AML-193 (cell line): ENCODE measurements at places on chromosomes 3 and 15.
A peak's percentile ranks its signal among the peaks of the same experiment; 100 is the strongest.

DNA sequence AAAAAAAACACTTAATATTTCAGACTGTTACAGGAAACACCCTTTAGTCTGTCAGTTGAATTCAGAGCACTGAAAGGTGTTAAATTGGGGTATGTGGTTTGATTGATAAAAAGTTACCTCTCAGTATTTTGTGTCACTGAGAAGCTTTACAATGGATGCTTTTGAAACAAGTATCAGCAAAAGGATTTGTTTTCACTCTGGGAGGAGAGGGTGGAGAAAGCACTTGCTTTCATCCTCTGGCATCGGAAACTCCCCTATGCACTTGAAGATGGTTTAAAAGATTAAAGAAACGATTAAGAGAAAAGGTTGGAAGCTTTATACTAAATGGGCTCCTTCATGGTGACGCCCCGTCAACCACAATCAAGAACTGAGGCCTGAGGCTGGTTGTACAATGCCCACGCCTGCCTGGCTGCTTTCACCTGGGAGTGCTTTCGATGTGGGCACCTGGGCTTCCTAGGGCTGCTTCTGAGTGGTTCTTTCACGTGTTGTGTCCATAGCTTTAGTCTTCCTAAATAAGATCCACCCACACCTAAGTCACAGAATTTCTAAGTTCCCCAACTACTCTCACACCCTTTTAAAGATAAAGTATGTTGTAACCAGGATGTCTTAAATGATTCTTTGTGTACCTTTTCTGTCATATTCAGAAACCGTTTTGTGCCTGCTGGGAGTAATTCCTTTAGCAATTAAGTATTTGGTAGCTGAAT, 17.9 kb downstream of the TMEM43 start:
- no peak for DNase-seq

DNA sequence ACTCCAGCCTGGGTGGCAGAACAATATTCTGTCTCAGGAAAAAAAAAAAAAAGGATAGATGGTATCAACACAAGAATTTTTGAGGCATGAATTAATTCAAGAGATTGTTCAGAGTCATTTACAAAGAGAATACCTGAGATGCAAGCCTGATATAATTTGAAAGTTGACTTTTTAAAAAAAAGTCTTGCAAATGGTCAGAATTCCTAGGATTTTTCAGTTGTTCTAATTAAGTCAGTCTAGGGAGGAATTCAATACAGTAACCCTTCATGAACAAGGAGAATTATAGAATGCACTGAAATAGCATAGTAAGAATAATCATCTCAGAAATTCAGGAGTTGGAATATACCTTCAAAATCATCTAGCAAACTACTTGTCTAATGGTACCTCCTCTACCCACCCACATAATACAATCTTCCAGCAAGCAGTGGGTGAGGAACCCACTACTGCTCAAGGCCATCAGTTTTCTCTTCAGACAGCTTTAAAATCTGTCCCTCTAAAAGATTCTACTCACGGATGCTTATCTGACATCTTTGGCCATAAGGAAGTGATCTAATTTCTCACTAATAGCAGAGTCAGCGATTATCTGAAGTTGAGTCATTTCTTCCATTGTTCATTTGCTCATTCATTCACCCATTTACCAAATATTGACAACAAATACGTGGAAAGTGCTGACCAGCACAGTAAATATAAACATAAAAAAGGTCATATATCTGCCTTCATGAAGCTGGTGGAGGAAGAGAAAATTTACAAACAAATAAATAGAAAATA, 159.6 kb downstream of the GREM1 start:
- no peak for DNase-seq

GRCh38 chr3:43852066-43852465, 161.3 kb downstream of the ABHD5 start:
- DNase-seq, result no peak

DNA sequence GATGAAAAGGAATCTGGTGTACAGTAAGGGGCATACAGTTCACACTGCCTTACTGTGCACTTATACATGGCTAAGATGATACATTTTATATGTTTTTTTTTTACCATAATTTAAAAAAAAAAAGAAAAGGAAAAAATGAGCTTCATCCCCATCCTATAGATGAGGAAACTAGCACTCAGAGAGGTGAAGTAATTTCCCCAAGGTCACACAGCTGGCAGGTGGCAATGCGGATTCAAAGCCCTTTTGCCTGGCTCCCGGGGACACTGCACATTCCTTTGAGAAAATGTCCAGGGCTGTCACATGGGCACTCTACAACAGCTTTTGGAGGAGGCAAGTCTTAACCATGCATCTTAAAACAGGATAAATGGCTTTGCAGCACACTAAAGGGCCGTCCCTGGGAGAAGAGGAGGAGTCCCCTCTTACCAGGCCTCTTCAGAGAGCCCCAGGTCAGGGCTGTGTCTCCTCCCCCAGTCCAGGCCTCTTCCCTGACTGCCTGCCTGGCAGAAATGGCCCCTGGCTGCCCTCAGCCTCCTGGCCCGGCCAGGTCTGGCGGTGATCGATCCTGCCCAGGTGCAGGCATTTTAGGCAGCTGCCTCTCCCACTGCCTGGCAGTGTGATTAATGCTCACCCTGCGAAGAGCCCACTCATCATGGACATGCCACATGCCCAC, 95.1 kb upstream of the LINGO1 start:
- no peak for DNase-seq

DNA sequence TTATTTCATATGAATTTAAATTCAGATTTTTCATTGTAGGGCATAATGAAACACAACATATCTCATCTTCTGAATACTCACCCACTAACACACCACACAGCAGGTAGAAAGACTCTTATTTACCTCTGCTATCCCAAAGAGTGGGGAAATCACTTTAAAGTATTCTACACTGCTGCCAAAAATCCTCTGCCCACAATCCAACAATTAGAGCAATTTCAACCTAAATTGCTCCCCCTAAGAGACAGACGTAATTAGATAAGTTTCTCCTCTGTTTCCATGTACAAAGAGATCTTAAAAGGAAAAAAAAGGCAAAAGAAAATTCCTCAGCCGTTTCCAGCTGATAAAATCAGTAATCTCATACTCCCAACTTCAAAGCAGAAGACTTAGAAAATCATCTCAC, 331.8 kb downstream of the ERC2 start:
- DNase-seq, result no peak

DNA sequence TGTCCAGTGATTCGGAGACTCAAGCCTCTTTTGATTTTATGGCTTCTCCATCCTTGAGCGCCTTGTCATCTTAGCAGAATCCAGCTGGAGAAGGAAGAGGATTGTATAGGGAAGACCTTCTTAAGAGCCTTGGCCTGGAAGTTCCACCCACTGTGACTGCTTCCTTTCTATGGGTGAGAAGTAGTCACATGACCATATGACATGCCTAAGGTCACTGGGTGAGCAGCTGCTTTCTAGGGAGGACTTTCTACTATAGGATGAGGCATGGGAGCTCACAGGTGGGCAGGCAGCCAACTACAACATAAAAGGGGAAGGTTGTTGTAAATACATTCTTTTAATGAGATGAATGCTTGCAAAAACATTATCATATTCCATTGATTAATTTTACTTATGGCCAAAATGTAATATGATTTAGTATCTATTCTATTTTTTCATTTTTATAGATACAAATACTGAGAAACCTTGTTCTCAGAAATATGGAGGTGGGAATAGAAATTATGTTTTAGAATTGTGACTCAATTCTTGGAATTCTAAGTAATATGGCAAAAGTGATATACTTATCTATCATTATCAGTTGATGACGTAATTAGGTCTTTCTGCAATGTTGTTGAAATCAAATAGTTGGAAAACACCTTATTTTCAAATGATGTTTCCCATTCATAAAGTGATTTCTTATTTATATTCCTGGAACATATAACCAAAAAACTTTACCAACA, 53.6 kb upstream of the MINAR1 start:
- DNase-seq, result no peak

DNA sequence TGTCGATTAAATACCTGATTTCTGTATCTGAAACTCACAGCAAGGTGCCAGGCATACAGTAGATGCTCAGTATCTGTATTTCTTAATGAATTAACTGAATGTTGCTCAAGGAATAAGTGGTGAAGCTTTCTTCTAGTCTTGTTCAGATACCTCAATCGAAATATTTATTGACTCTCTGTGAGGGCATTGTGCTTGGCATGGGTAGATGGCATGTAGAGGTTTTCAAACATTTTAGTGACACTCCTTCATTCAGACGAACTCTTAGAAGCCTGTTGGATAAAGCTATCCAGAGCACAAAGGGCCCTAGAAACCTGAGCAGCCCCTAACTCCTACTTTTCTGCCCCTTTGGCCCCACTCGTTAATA, 369 bp upstream of the SNX1 start:
- DNase-seq, result no peak

GRCh38 chr15:48001393-48002039, 119.3 kb upstream of the SLC24A5 start:
- no peak for DNase-seq

GRCh38 chr3:103767635-103768034, 1332.8 kb downstream of the ZPLD1 start:
- DNase-seq, result no peak

GRCh38 chr15:40984406-40984805, 31.1 kb downstream of the CHAC1 start:
- DNase-seq, result no peak

- DNase-seq, result no peak
Measured at GRCh38 chr15:101353240-101353639, 58.2 kb upstream of the SNRPA1 start.

DNA sequence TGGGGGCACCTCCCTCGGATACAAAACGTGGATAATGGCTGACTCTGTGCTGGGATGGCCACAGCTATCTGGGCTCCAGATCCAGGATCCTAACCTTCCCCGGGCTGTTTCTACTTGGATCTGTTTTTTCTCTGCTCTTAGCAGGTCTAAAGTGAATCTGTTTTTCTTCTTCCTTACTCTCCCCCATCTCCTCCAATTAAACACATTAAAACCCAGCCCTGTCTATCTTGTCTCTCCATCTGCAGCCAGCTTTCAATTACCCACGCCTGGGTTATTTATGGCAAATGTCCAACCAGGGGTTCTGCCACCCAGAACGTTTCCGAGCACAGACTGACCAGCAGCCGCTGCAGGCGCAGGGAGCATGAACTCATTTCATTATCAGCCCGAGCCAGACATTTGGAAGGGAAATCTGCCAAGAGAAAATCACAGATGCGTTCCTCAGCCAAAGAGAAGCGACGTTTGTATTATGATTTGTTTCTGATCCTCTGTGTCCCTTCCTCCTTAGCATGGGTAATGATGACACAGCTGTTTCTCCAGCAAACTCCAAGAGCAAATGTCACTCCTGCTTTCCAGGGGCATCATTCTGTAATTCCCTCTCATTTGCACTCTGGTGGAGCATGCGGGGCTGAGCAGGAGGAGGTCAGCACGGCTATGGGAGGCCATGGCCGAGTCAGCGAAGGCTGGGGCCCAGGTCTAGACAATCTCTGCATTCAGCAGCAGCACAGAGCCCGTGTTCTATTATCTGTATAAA, 42.0 kb downstream of the UMPS start:
- no peak for DNase-seq

DNA sequence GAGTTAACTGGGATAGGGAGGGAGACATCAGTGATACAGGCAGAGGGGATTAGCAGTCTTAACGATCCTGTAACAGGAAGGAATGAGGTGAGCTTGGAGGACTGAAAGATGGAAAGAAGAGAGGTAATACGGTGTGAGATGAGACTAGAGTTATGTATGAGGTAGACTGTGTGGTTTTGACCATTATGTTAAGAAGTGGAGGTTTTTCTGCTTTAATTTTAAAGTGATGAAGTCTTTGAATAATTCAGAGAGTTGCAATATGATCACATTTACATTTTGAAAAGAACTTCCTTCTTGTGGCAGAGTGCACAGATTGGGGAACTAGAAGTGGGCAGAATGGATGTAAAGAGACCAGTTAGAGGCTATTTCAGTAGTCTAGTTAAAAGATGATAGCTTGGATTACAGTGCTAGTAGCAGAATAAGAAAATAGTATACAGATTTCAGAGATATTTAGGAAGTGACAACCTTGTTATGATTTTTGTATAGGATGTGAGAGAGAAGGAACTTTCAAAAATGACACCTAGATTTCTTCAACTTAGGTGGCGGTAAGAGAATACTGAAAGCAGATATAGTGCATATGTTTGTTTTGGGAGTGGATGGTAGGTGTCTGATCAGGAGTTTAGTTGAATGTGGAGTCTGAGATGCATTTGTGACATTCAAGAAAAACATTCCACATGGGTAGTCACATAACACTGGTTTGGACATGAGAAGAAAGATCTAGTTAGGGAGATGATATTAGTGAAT, 40.5 kb downstream of the STT3B start:
- DNase-seq, result peak; percentile 75

DNA sequence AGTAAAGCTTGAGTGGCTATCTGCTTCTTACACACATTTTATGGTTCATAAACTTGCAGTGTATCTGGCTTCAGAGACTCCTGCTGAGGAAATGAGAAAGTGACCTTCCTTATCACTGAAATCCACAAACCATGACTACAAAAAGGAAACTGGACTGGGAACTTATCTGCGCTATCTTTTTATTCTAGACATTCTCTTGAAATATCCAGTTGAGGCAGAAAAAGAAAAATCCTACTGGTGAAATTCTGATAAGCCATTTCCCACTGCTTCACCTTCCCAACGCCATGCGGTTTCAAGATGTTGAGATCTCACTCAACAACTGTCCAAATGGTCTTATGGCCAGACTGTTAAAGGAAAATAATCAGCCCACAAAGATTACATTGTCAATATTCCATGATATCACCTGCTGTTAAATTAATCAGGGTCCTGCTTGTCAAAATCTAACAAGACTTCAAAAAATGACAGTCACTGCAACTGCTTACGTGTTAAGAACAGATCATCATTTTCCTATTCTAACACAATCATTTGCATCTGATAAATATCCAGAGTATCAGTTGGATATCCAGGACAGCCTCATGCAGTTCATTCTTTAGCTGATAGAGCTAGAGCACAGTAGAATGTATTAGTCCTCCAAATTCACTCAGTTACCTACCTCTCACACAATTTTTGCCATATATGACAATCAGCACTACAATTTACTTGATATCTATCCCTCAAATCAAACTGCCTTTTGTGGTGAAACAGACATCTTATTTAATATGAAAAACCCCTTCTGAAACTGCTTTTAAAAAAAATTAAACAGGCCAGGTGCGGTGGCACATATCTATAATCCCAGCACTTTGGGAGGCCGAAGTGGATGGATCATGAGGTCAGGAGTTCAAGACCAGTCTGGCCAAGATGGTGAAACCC, 538.1 kb downstream of the MAGI1 start:
- no peak for DNase-seq

DNA sequence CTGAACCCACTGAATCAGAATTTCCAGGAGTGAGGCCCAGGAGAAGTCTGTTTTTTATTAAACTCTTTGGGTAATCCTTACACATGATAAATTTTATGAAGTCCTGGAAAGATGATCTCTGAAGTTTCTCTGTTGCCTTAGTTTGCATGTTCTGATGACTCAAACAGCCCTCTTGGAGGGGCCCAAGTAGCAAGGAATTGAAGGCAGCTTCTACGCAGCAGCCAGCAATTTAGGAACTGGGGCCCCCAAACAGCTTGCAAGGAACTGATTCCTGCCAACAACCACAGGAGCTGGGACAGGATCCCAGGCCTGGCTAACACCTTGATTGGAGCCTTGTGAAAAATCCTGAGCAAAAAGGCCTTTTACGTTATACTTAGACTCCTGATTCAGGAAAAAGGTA, 5.4 kb upstream of the ACP3 start:
- DNase-seq, result no peak

- DNase-seq, result no peak
Measured at GRCh38 chr3:67015702-67016484, 17.8 kb downstream of the KBTBD8 start.

- peak; percentile 74 for DNase-seq
Measured at GRCh38 chr3:37308247-37308646, 133.9 kb upstream of the LRRFIP2 start.
